ENCODE measurements at places on chromosomes 11 and 22.

GRCh38 chr11:60124802-60125432 lies 36.5 kb downstream of the MS4A2 start:
- H3K4me1 ChIP-seq, result no peaks in the 10 kb centered on the region
- no peaks in the 10 kb centered on the region for H3K27me3 ChIP-seq
- no peaks in the 10 kb centered on the region for H3K36me3 ChIP-seq
- H3K27ac ChIP-seq, result no peak overlapping the region

GRCh38 chr11:76469141-76469540 lies 24.3 kb downstream of the EMSY start:
- DNase-seq, result no peak
- no peak overlapping the region for H3K4me3 ChIP-seq
- H3K36me3 ChIP-seq, result peaks cover 22% of the 10 kb centered on the region
- H3K4me1 ChIP-seq, result no peaks in the 10 kb centered on the region
- H3K27me3 ChIP-seq, result no peaks in the 10 kb centered on the region
- H3K27ac ChIP-seq, result no peak overlapping the region

DNA sequence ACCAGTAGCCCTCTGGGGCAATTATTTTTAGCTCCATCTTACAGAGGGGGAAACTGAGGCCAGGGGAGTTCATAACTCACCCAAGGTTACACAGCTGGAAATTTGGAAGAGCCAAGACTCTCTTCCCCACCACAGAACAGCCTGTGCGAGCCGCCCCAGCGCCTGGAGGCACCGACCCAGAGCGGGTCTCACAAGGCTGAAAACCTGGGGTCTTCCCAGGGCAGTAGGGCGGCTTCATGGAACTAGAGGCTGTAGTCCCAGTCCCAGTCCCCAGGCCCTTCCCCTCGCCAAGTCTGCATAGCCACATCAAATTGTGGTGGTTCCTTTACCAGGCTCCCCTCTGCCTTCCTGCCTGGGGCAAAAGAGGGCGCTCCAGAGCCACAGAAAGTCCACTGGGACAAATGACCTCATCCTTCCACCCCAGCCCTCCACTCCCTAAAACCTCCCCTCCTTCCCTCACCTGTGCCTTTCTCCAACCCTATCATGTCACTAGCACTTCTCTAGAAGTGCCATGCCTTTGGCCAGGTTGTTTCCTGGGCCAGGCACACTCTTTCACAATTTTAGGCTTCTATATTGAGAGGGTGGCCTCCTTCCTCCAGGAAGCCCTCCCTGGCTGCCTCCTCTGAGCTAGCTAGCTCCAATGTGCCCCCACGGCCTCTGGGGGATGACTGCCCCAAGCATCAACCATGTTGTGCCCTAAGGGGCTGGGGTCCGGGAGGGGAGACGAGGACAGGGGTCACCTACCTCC lies 15.2 kb upstream of the CDC42EP1 start:
- no peaks in the 10 kb centered on the region for H3K27me3 ChIP-seq
- no peak overlapping the region for H3K27ac ChIP-seq
- no peak overlapping the region for H3K4me3 ChIP-seq
- peak; percentile 40 for DNase-seq

GRCh38 chr11:65997286-65997685 lies 4.7 kb downstream of the EIF1AD start:
- DNase-seq, result no peak
- no peak overlapping the region for H3K4me3 ChIP-seq
- peaks cover 37% of the 10 kb centered on the region for H3K36me3 ChIP-seq

DNA sequence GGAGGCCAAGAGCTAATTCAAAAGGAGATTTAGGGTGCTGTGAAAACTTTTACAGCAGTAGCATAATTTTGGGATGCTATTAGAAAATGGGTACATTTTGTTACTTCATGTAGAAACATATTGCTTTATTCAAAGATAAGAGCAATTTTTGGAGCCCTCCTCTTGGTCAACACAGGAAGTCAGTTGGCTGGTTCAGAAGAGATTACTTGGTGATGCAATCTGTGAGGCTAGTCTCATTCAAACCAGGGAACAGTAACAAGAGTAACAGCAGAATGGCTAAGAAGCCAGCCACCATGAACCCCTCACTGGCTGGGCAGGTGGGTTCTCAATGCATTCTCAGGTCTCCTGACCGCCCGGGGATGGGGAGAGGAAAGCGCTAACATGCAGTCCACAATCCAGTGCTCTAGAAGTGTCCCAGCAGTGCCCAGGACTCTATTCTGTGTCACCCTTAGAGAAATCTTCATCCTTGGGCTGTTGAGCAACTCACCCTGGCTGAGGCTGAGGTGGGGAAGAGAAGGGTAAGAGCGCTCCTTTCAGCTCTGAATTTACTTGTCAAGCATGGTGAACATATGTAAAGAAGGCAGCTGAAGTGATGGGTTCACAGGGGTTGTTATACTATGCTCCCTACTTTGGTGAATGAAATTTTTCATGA lies 262.2 kb upstream of the UBASH3B start:
- DNase-seq, result no peak
- H3K27ac ChIP-seq, result no peak overlapping the region
- no peaks in the 10 kb centered on the region for H3K27me3 ChIP-seq
- H3K4me3 ChIP-seq, result no peak overlapping the region
- no peaks in the 10 kb centered on the region for H3K36me3 ChIP-seq

GRCh38 chr11:106621484-106621883 lies 396.8 kb downstream of the GUCY1A2 start:
- no peak overlapping the region for H3K27ac ChIP-seq
- H3K36me3 ChIP-seq, result no peaks in the 10 kb centered on the region
- no peak for DNase-seq
- H3K4me1 ChIP-seq, result no peaks in the 10 kb centered on the region
- no peak overlapping the region for H3K4me3 ChIP-seq

GRCh38 chr22:50009765-50010675 lies 2.5 kb downstream of the IL17REL start:
- H3K4me3 ChIP-seq, result no peak overlapping the region
- no peak overlapping the region for H3K27ac ChIP-seq
- no peaks in the 10 kb centered on the region for H3K27me3 ChIP-seq
- DNase-seq, result no peak
- H3K4me1 ChIP-seq, result peaks cover 36% of the 10 kb centered on the region

- H3K4me3 ChIP-seq, result no peak overlapping the region
- H3K27me3 ChIP-seq, result no peaks in the 10 kb centered on the region
- no peaks in the 10 kb centered on the region for H3K36me3 ChIP-seq
- DNase-seq, result no peak
Measured at GRCh38 chr22:35687461-35687860, 30.2 kb upstream of the APOL5 start.

DNA sequence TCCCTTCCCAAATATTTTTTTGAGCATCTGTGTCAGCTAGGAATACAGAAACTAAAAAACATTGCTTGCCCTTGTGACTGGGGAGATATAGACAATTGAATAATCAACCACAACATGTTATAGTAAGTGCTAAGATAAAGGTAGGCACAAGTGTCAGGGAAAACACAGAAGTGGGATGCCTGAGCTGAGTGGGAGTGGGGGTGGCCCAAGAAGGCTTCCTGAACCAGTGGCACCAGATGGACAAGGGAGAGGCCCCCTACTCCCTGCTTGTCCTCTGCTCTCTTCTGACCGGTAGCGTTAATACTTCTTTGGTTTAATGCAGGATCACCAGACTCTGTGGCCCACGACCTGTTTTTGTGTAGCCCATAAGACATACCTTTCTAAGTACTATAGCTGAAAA lies 48.8 kb downstream of the PACS1 start:
- H3K27ac ChIP-seq, result no peak overlapping the region
- H3K27me3 ChIP-seq, result no peaks in the 10 kb centered on the region
- no peak overlapping the region for H3K4me3 ChIP-seq
- H3K36me3 ChIP-seq, result no peaks in the 10 kb centered on the region

DNA sequence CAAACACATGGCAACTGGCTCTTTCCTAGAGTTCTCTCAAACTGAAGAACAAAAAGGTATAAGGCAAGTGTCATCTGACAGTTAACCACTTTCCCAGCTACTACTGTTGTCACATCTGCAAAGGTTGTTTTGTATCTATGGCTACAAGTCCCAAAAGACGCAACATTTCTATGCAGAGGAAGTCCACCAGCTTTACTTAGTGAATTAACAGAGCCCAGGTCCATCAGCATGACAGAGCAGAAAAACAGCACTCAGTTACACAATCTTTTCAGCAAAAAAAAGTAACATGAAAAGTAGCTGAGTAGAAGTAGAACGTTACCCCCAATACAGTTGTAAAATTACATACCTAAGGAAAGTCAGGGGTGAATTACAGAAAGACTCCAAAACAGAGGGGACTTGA lies 12.1 kb downstream of the CPSF7 start:
- no peak overlapping the region for H3K27ac ChIP-seq
- H3K4me1 ChIP-seq, result peaks cover 11% of the 10 kb centered on the region
- no peaks in the 10 kb centered on the region for H3K27me3 ChIP-seq
- DNase-seq, result no peak
- H3K36me3 ChIP-seq, result peaks cover 80% of the 10 kb centered on the region
- no peak overlapping the region for H3K4me3 ChIP-seq

DNA sequence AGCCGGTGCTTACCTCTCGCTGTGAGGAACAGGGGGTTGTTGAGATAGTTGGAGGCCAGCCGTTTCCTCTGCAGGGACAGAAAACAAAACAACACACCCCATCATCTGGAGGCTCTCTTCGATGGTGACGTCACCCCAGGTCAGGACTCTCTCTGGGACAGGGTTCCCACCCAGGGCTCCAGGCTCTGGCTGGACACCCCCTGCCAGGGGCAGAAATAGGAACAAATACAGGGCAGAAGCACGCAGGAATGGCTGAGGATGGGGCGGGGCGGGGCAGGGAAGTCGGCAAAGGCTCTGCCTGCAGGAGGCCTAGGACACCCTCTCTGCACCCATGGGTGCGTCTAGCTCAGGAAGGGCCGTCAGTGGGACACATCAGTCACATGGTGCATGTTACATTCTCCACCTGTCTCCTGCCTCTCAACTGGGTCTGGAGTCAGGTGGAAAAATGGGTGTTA lies 118.5 kb downstream of the PHF21B start:
- H3K4me1 ChIP-seq, result no peaks in the 10 kb centered on the region
- no peak overlapping the region for H3K27ac ChIP-seq
- H3K27me3 ChIP-seq, result no peaks in the 10 kb centered on the region
- no peak for DNase-seq
- no peak overlapping the region for H3K4me3 ChIP-seq

DNA sequence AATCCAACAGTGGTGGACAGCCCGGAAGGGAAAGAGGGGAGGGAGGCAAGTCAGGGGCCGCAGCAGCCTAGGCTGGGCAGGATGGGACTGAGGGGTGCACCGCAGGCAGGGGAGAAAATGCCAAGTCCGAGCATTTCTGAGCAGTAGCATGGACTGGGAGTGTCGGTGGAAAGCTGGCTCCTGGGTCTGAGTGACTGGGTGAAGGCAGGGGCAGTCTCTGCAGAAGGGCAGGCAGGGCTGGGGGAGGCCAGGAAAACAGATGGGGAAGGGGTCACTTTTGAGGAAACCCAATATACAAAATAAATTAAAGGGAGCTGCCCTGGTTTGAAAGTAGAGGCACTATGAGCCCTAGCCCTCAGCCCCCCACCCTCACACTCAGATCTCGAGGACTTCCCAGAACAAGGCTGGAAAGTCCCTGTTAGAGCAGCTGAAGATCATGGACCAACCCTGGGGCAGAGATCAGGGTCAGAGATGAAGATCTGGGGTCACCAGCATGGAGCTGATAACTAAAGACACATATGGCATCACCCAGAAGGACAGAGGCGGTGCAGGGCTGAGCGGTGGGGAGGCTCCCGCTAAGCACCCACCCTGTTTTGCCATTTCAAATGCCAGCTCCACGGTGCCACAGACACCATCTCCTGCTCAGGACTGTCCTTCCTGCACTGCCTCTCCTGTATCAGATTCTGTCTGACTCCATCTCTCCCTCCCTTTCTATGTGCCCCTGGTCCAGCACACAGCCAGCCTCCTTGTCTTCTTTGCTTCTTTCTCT lies 32.4 kb upstream of the ETS1 start:
- no peak for DNase-seq
- peaks cover 39% of the 10 kb centered on the region for H3K4me1 ChIP-seq
- H3K27me3 ChIP-seq, result no peaks in the 10 kb centered on the region
- H3K36me3 ChIP-seq, result no peaks in the 10 kb centered on the region
- no peak overlapping the region for H3K27ac ChIP-seq

DNA sequence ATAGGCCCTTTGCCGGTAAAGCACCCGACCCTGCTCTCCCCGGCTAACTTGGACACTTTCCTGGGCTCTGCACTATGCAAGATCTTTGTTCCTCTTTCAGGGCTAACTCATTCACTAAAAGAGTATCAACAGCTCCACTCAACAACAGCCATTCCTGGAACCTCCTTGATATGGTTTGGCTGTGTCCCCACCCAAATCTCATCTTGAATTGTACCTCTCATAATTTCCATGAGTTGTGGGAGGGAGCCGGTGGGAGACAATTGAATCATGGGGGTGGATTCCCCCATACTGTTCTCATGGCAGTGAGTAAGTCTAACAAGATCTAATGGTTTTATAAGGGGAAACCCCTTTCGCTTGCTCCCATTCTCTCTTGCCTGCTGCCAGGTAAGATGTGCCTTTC lies 330.0 kb downstream of the TENM4 start:
- H3K27ac ChIP-seq, result no peak overlapping the region
- H3K4me1 ChIP-seq, result no peaks in the 10 kb centered on the region
- no peaks in the 10 kb centered on the region for H3K27me3 ChIP-seq
- H3K4me3 ChIP-seq, result no peak overlapping the region
